Caco-2 (cell line): ENCODE measurements at places on chromosomes 5 and 9. TPM values are rescaled to one million over a fixed set of nuclear protein-coding genes. Genes with fewer than 3 reads are reported as not detected.

The CDC42SE2 gene
- total RNA-seq, result 39.4 and 41.1 TPM in 2 replicates

The SV2C gene
- total RNA-seq, result not detected in 2 replicates

The ADAMTS12 gene
- total RNA-seq, result 0.35 TPM in 1 of 2 replicates, not detected in the other

The IFNB1 gene
- not detected in 2 replicates for total RNA-seq

The TIMD4 gene
- 1.7 and 2.0 TPM in 2 replicates for total RNA-seq

The IL33 gene
- not detected in 2 replicates for total RNA-seq

The JAKMIP2 gene
- total RNA-seq, result 0.58 and 1.2 TPM in 2 replicates

GRCh38 chr9:76401176-76401575 is 7.0 kb upstream of the RFK start:
- H3K36me3 ChIP-seq, result no peaks in the 10 kb centered on the region
- H3K4me1 ChIP-seq, result no peaks in the 10 kb centered on the region
- no peaks in the 10 kb centered on the region for H3K27me3 ChIP-seq
- no peak overlapping the region for H3K27ac ChIP-seq
- H3K4me3 ChIP-seq, result no peak overlapping the region
- DNase-seq, result no peak

GRCh38 chr9:111099199-111100008 is 61.1 kb upstream of the LPAR1 start:
- H3K4me3 ChIP-seq, result no peak overlapping the region
- no peaks in the 10 kb centered on the region for H3K36me3 ChIP-seq

DNA sequence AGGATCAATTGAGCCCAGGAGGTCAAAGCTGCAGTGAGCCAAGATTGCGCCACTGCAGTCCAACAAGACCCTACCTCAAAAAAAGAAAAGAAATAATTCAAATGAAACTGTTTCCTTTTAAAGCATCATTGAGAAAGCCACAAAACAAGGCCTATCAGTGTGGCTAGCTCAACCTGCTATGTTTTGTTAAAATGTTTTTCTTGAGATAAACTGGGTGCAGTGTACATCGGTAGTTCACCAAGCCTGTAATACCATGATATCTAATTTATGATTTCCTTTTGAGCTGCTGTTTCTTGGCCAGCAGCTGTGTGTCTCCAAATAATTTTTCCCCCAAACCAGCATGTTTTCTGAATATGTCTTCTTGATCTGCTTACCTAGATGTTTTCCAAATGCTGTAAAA is 97.3 kb upstream of the GOLGA1 start:
- no peak for DNase-seq
- no peaks in the 10 kb centered on the region for H3K4me1 ChIP-seq
- no peak overlapping the region for H3K4me3 ChIP-seq
- no peaks in the 10 kb centered on the region for H3K36me3 ChIP-seq

The TSC1 gene
- 52.8 and 53.5 TPM in 2 replicates for total RNA-seq

- H3K36me3 ChIP-seq, result no peaks in the 10 kb centered on the region
- H3K4me1 ChIP-seq, result peaks cover 12% of the 10 kb centered on the region
These were observed 20.0 kb upstream of the SPATA31E1 start for GRCh38 chr9:87862536-87863268.

- H3K4me1 ChIP-seq, result peaks cover 14% of the 10 kb centered on the region; the same call in 1 of the 2 replicates
- no peak overlapping the region for H3K27ac ChIP-seq
- H3K27me3 ChIP-seq, result no peaks in the 10 kb centered on the region
- no peak for DNase-seq
- no peaks in the 10 kb centered on the region for H3K36me3 ChIP-seq
These were observed 879.8 kb upstream of the DMAC1 start for GRCh38 chr9:8679371-8679822.

DNA sequence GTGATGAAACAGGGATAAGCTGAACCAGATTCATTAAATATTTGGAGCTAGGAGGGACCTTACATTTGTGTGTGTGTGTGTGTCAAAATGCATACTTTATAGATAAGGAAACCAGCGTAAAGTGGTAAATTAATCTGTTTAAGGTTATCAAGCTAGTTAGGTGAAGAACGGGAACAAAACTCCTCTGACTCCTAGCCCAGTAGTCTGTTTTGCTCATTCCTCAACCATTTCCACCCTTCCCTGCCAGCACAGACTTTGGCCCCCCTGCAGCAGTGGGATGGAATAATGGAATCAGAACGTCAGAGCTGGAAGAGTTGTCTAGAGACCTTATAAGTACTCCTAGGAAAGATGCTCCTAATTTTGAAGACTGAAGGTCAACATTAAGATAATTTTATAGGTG is 6.5 kb downstream of the AGXT2 start:
- no peak for DNase-seq
- no peak overlapping the region for H3K4me3 ChIP-seq

DNA sequence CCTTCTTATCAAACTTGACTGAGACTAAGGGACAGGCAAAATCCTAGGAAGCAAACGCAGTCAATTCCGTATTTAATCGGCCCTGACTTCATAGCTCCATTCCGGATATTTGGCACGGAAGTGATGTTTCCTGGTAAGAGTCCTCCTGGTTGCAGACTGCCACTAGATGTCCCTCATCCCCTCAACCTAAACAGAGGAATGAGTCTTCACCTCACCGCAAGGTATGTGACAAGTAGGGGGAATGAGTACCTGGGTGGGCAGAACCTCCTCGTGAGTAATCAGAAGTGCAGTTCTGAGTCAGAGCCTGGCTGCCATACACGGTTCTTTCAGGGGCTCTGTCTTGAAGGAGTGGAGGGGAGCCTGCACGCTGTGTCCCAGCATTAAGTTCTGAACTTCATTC is 173.6 kb downstream of the MUSK start:
- no peaks in the 10 kb centered on the region for H3K36me3 ChIP-seq
- H3K4me1 ChIP-seq, result peaks cover 6% of the 10 kb centered on the region; the same call in 1 of the 2 replicates
- DNase-seq, result no peak
- H3K27me3 ChIP-seq, result no peaks in the 10 kb centered on the region
- no peak overlapping the region for H3K4me3 ChIP-seq
- H3K27ac ChIP-seq, result no peak overlapping the region

DNA sequence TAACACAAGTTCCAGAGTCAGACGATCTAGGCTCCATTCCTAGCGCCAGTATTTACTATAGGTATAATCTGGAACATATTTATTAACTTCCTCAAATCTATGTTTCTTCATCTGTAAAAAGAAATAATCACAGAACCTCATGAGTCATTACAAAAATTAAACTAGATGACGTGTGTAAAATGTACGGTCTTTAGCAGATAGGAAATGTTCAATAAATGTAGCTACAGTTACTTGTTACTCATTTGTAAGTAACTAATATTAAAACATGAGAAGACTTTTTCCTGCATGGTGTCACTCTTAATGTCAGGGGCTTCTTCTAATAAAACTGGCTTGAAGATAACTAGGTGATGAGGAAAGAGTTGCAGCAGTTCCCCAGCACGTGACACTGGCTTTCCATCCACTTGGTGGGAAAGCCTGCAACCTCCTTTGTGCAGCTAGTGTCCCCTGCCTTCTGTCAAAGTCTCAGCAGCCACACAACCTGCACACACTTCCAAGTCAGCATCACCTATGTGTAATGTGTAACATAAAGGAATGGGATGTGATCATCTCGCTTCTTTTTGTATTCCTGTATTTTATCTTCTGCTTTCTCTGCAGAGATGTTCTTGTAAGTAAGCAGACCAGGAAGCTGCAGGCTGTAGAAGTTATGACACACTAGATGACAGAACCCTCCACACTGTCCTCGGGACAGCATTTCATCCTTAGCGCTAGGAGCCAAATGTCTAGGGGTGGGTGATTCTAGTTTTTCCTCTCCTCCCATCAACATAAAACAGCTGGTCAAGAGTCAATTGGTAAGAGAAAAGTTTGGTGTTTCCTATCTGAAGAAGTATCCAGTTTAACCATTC is 1.8 kb upstream of the JAKMIP2 start:
- no peaks in the 10 kb centered on the region for H3K36me3 ChIP-seq
- no peak overlapping the region for H3K27ac ChIP-seq
- H3K27me3 ChIP-seq, result no peaks in the 10 kb centered on the region
- no peaks in the 10 kb centered on the region for H3K4me1 ChIP-seq
- DNase-seq, result no peak

- H3K27ac ChIP-seq, result no peak overlapping the region
- H3K4me1 ChIP-seq, result no peaks in the 10 kb centered on the region
- H3K4me3 ChIP-seq, result no peak overlapping the region
- no peak for DNase-seq
- peaks cover 2% of the 10 kb centered on the region for H3K36me3 ChIP-seq
These were observed 11.2 kb upstream of the MRNIP start for GRCh38 chr5:179869641-179870402.

DNA sequence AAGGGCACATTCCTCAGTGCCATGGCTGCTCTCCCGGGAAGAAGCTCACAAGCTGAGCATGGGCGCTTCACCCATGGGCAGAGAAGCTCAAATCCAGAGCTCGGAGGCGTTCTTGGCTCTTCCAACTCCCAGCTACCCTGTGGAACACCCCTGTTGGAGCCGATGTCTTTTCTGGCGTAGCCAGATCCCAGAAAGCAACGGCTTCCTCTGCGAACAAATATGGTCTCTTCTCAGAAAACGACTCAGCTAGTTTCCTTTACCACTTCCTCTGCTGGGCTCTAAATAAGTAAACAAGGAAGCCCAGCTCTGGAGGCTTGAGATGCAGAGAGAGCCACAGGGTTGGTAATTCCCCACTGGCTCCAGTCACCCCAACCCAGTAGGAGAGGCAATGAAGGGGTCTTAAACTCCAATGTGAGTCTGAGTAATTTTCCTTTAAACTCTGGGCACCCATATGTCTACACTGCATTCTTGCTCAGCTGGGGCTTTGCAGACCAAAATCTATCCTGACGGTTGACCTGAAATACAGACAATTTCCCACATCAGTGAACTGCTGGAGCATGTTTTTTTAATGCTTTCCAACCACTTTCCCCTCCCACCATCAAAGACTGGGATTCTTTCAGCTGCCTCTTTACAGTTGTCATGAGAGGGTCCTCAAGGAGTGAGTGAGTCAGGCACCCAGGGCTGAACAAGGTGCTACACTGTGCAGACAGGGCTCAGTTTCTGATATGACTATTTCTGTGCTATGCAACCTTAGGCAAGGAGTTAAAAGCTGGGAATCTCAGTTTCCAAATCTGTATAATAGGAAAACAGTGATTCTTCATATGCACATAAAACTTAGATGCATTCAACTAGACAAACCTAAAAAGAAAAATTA is at the start of gene LCP2:
TSS of gene LCP2 (minus strand) at position 189 of the 874 bp plus-strand sequence. CDS start at position 23, 166 bp downstream.
- H3K36me3 ChIP-seq, result no peaks in the 10 kb centered on the region
- no peak within 1 kb of the TSS for H3K4me3 ChIP-seq
- no peaks in the 10 kb centered on the region for H3K4me1 ChIP-seq
- DNase-seq, result no peak
- H3K27ac ChIP-seq, result no peak within 1 kb of the TSS

The HDHD3 gene
- 60.9 and 64.9 TPM in 2 replicates for total RNA-seq

The CARTPT gene
- total RNA-seq, result not detected in 2 replicates

GRCh38 chr9:89177012-89177943 is 1.3 kb downstream of the SHC3 start:
- H3K27me3 ChIP-seq, result no peaks in the 10 kb centered on the region
- no peak overlapping the region for H3K27ac ChIP-seq
- no peak overlapping the region for H3K4me3 ChIP-seq
- H3K4me1 ChIP-seq, result no peaks in the 10 kb centered on the region

The RFESD gene
- 1.6 and 2.4 TPM in 2 replicates for total RNA-seq

- H3K36me3 ChIP-seq, result no peaks in the 10 kb centered on the region
- H3K4me1 ChIP-seq, result no peaks in the 10 kb centered on the region
- H3K4me3 ChIP-seq, result no peak overlapping the region
- no peaks in the 10 kb centered on the region for H3K27me3 ChIP-seq
- DNase-seq, result no peak
These were observed 161.6 kb downstream of the COL23A1 start for GRCh38 chr5:178428341-178429155.

The TMEM215 gene
- total RNA-seq, result not detected in 2 replicates

DNA sequence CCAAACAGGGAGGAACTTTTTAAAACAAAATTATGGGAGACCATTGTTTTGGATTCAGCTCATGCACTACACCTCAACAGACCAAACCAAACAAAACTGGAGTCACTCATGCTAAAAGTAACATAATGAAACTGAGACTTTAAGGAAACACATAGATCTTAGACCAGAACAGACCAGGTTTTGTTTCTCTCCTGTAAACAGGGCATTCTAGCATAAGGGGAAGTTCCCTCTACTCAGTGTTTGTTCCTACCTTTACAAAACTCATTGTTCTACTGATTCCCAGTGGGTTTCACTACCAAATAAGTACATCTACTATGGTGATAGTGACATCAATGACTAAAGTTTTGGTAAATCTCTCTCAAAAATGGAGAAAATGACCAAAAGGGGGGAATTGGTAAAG is 1103.6 kb upstream of the EDIL3 start:
- no peaks in the 10 kb centered on the region for H3K27me3 ChIP-seq
- no peaks in the 10 kb centered on the region for H3K4me1 ChIP-seq
- H3K27ac ChIP-seq, result no peak overlapping the region

DNA sequence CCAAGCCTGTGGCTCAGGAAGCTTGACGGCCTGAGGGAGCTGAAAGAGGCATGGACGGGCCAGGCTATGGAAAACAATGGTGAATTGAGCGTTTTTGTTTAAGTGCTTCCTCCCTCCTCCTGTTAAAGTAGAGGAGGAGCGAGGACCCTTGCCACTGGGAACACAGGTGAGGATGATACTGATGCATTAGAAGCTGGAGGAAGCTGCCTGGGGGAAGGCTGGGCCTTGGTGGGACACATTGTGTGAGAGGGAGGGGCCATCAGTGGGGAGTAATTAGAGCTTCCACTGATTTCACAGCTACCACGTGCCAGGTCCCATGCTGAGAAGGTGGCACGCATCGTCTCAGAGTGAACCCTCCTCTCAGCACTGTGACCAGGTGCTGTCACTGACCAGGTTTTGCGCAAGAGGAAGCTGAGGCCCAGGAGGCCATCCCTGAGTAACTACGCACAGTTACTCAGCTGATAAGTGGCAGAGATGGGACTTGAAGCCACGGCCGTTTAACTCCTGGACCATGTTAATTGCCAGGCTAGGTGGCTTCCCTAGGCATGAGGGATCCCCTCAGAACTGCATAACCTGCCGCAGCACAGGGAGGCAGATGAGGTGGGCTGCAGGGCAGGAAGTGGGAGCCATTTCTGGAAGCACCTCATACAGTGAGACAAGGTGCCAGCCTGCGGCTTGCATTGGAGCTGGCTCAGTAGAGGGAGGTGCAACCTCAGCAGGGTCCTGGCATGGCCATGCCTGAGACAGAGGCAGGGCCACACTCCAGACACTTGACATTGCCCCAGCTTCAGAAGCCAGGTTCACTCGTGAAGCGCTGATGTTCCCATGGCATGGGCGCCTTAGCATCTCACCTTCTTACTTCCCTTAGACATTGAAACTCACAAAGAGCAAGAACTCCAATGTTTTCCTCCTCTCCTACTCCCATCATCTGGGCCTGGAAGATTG is 195.3 kb upstream of the MVB12B start:
- H3K4me3 ChIP-seq, result no peak overlapping the region
- H3K27ac ChIP-seq, result no peak overlapping the region
- H3K4me1 ChIP-seq, result peaks cover 14% of the 10 kb centered on the region
- H3K27me3 ChIP-seq, result no peaks in the 10 kb centered on the region

The ZNF883 gene
- total RNA-seq, result not detected in 2 replicates

- H3K27me3 ChIP-seq, result no peaks in the 10 kb centered on the region
- no peak overlapping the region for H3K4me3 ChIP-seq
- DNase-seq, result no peak
- H3K36me3 ChIP-seq, result no peaks in the 10 kb centered on the region
These were observed 195.0 kb downstream of the SPATA31A6 start for GRCh38 chr9:42378418-42378815.

- DNase-seq, result no peak
- peaks cover 10% of the 10 kb centered on the region for H3K4me1 ChIP-seq
- no peaks in the 10 kb centered on the region for H3K36me3 ChIP-seq
- no peak overlapping the region for H3K4me3 ChIP-seq
These were observed 31.9 kb downstream of the NEUROG1 start for GRCh38 chr5:135503871-135504270.
